Activated naive CD8-positive, alpha-beta T cell treated with anti-CD3 and anti-CD28 coated beads, Interleukin-2, amount 10 ng/mL, durations not matched to agents 7 days and 5 days (primary cell): ENCODE measurements at places on chromosomes 5 and 9. TPM values are rescaled to one million over a fixed set of nuclear protein-coding genes. Genes with fewer than 3 reads are reported as not detected.

The TAF11L10 gene
- not detected for total RNA-seq

The SLIT3 gene
- total RNA-seq = not detected

The SPOCK1 gene
- not detected for total RNA-seq

The SLC1A3 gene
- total RNA-seq = 1.9 TPM

DNA sequence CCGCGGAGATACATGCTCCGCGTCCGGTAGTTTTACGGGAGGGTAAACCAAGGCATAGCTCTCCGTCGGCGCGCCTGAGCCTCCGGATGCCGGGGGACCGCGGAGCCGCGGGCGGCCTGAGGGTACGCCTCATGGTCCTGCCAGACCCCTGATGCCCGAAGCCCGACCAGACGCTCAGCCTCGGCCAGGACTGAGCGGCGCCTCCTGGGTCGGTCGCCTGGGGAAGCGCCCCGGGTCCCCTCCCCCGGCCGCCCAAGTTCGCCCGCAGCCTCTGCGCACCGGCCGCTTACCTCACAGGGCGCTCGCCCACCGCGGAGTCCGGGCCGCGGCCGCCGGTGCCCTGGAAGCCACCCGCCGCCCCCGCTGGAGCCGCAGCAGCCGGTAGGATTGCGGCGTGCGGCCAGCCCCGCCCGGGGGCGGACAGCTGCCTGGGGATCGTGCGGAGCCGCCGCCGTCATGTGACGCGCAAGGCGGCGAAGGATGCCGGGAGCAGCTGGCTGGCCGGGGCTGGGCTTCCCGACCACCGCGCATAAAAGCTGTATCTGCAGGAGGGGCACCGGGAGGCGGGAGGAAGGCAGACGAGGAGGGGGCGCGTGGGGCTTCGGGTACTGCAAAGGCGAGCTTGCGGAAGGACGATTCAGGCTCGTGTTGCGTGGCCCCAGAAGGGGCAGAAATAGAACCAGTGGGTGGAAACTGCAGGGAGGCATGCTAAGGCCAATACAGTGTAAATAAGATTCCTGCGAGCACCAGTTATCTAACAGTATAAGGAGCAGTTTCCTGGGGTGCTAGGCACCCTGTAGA lies at the start of gene FBXO10:
TSS of gene FBXO10 (minus strand) at position 460 of the 801 bp plus-strand sequence. CDS start 34,612 bp downstream, outside the sequence.
- H3K27me3 ChIP-seq = no peaks in the 10 kb centered on the region
- DNase-seq = peak; percentile 74
- peaks cover 8% of the 10 kb centered on the region for H3K4me1 ChIP-seq
- peak within 1 kb of the TSS; percentile 77 for H3K27ac ChIP-seq
- no peaks in the 10 kb centered on the region for H3K36me3 ChIP-seq

DNA sequence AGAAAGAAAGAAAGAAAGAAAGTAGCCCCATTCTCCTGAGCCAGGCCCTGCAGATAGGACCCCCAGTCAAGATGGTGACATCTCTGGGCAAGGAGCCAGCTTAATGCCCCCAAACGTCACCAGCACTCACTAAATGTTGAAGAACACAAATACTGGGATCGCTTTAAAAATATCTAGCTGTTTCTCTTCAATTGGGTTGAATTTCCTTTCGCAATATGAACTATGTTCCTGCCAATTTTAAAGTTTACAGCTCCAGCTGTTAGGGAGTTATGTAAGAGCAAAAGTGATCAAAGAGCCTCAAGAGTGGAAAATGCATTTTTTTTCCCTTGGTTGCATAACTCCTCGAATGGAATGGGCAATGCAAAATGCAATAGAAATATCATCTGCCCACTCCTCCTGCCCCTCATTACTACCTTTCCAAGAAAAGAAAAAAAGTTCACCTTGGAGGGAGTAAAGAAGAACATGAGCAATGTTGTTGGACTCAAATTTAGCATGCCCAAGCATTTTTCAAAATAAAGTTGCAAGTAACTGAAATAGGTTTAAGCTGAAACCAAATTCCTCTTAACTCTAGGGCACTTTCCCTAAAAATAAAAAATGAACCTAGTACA lies 244.2 kb upstream of the PIK3R1 start:
- no peaks in the 10 kb centered on the region for H3K4me1 ChIP-seq
- no peak for DNase-seq
- no peak overlapping the region for H3K27ac ChIP-seq
- H3K36me3 ChIP-seq = no peaks in the 10 kb centered on the region

GRCh38 chr5:112548246-112548881 lies 129.3 kb upstream of the EPB41L4A start:
- peaks cover 7% of the 10 kb centered on the region for H3K27me3 ChIP-seq
- no peak overlapping the region for H3K27ac ChIP-seq
- no peaks in the 10 kb centered on the region for H3K36me3 ChIP-seq
- no peaks in the 10 kb centered on the region for H3K4me1 ChIP-seq

DNA sequence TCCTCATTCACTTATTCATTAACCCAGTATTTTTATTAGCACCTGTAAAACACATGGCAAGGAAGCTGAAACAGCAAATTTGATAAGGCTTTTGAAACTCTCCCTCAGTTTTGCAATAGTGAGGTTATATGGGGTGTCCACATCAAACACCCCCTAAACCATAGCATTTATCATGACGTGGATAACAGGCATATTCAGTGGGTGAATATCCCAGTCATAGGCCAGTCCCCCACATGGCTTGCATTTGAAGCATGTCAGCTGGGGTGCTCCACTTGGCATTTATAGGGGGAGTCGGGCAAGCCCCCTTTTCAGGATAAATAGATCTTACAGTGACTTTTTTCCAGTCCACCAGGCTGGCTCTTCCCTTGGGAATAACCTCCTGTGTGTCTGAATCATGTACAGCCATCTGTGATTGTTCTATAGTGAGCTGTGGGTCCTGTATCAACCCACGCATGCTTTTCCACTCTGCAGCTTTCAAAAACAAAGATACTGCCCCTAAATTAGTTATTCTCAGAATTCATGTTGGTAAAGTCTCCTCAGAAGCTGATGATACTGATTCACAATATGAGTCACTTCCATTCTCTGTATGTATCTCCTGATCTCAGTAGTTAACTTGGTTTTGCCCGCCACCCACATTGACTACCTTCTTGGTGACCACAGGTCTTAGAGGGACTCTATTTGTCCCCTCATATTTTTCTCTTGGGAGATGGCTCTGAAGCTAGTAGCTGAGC lies 84.4 kb upstream of the SPIN1 start:
- peaks cover 5% of the 10 kb centered on the region for H3K36me3 ChIP-seq
- peaks cover 6% of the 10 kb centered on the region for H3K27me3 ChIP-seq

DNA sequence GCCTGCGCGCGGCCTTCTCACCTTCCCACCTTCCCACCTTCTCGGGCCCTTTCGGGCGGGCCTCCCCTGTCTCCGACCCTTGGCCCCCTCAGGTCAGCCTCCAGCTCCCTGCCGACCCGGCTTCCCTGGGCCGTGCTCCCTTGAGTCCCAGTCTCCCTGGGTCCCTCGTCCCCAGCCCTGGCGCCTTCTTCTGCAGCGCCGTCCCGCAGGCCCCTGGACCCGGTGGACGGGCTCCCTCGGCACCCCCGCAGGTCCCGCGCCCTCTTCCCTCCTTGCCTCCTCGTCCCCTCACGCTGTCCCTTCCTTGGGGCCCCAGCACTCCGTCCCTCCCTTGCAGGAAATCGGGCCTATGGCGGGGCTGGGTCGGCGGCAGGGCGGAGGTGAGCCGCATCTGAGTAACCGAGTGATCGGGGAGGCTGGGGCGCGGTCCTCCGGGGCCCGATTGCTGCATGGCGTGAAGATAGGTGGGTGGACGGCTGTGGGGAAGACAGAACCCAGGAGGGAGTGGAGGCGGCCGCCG lies 7.6 kb downstream of the ARPC5L start:
- H3K27me3 ChIP-seq = no peaks in the 10 kb centered on the region
- H3K36me3 ChIP-seq = peaks cover 24% of the 10 kb centered on the region
- peaks cover 36% of the 10 kb centered on the region for H3K4me1 ChIP-seq
- DNase-seq = no peak
- peak overlapping the region; percentile 98 for H3K4me3 ChIP-seq
- H3K27ac ChIP-seq = peak overlapping the region; percentile 98

DNA sequence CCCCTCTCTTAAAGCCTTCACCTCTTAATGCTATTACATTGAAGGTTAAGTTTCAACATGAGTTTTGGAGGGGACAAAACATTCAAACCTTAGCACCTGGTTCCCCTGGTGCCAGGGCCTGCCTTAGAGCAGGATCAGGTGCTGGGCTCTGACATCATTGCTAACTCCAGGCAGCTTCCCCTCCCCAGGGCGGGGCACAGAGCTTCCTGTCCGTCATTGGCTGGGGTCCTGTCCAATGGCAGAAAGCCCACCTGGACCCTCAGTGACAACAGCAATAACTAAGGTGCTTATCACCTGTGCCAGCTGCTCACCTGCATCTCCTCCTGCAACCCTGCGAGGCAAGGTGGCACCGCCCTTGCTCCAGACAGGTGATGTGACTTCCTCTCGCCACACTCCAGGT lies 177.4 kb downstream of the NSG2 start:
- H3K4me3 ChIP-seq = no peak overlapping the region
- H3K36me3 ChIP-seq = no peaks in the 10 kb centered on the region
- no peak for DNase-seq
- no peaks in the 10 kb centered on the region for H3K4me1 ChIP-seq
- H3K27ac ChIP-seq = no peak overlapping the region
